ENCODE measurements at places on chromosomes 3 and 15. TPM values are rescaled to one million over a fixed set of nuclear protein-coding genes. Genes with fewer than 3 reads are reported as not detected.

The ROPN1B gene
- total RNA-seq = not detected

The AGTR1 gene
- total RNA-seq = not detected

DNA sequence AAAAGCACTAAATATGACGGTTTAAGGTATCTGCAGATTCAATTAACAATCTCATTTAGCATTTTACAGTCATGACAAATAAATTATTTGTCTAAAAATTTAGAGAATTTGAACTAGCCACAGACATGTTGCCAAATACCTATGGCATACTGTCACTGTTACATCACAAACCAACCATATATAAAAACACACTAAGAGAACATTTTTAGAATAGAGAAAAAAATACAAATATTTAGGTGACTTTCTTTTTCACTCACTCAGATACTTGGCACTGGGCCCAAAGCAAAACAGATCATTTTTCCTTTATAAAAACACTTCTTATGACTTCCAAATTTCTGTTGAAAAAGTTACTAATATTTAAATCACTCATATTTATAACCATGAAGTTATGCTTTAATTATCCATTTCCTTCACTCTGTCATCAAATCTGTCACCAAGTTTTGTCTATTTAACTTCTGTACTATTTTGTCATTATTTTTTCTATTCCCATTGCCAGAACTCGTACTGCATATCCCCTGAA lies 644.7 kb downstream of the OTOL1 start:
- no peak for DNase-seq

DNA sequence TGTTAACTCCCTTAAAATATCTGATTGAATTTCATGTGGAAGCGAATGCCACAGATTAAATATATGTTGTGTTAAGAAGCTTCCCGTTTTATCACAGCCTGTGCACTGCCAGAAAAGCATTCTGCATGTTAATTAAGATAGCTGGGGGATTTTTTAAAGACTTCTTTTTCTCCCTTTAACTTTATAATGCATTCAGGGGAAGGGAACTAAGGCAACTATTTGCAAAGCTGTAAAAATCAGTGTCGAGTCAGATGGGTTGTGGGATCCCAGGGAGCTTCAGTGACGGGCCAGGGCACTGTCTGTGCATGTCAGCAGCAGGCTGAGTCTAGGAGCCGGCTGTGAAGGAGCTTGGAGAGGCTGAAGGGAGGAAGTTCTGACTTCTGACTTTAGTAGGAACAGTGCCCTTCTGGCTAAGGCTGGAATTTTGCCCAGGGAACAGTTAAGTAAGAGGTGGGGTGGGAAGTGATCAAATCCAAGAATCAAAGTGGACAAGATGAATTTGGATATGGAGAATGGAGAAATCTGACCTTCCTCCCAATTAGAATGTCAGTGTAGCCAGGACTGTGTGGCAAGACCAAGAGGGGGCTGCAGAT lies 77.7 kb downstream of the ABHD5 start:
- no peak for DNase-seq

The FGD5 gene
- total RNA-seq = not detected

The TRIM42 gene
- not detected for total RNA-seq

The REC114 gene
- total RNA-seq = not detected

GRCh38 chr3:198106265-198106664 lies 146.2 kb downstream of the LMLN start:
- DNase-seq = no peak

DNA sequence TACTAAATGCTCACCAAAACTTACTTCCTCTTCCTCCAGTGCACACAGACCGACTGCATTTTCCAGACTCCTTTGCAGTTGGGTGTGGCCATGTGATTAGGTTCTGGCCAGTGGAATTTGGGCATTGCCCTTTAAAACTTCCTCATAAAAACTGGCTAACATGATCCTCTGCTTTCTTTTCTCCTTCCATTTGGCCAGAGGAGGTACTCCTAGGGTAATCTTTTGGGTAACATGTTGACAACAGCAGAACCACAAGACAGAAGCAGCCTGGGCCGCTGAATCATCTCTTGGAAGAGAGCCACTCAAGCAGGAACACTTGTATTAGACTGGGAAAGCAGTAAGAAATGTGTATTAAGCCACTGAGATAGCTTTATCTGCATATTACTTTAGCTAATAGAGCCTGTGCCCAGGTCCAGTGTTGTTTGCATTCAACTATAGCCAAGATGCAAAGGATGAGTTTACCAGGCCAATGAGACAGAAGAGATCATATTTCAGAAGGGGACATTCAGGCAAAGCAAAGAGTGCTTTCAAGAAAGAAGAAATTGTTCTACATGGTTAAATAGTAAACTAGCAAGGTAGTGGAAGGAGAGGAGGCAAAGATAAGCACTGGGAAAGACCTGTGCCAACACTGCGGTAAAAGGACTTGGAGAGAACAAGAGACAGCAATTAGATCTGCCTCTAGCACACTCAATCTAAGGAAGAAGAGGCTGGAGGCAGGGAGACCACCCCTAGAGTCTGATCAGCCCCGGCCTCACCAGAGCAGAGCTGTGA lies 79.8 kb downstream of the PLCH1 start:
- DNase-seq = no peak

- no peak for DNase-seq
Measured at GRCh38 chr15:47607695-47608094, 109.6 kb upstream of the SEMA6D start.

GRCh38 chr3:88410259-88410658 lies 260.5 kb downstream of the C3orf38 start:
- no peak for DNase-seq

The GOLGA6D gene
- not detected for total RNA-seq

- DNase-seq = no peak
Measured at GRCh38 chr3:87733671-87734367, 325.0 kb downstream of the CGGBP1 start.
